MCF 10A (cell line): ENCODE measurements at places on chromosomes 3 and 15.

- no peak for DNase-seq
These were observed 40.4 kb downstream of the TM2D3 start for GRCh38 chr15:101611580-101612299.

GRCh38 chr3:143525408-143525807 lies 322.9 kb downstream of the SLC9A9 start:
- peak; percentile 72 for DNase-seq

DNA sequence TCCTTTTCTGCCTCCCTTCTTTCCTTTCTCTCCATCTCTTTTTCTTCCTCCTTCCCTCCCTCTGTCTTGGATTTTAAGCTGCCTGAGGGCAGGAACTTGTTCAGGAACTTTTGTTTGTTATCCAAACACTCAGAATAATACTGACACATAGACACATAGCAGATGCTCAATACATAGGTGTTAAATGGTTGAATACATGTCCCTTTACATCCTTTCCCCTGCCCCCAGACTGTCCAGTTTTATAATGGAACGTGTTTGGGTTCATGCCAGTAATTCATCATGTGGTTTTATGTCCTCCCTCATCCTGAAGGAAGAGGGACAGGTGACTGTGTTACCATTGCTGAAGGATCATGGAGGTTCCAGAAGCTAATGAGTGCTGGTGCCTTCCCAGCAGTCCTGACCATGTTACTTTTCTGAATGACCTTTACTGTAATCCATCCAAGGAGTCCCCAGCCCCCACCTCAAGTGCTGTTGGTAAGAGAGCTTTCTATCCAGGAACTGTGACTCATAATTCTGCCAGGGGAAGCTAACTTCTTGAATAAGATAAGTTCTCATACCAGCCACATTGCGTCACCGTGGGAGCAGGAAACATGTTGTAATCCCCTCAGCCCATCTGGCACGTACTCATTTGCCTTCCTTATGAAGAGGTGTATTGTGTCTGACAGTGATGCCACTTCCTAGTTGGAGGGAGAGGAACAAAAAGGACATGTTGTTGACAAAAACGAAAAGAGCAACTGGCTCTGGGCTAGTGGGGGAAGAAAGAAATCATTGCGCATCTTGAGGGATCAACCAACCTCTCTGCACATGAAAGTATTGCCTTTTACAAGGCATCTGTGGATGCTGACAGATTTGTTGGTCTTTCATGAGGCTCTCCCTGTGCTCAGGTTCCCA lies 52.4 kb downstream of the IL1RAP start:
- peak; percentile 100 for DNase-seq

- peak; percentile 72 for DNase-seq
These were observed 9.7 kb upstream of the LARP6 start for GRCh38 chr15:70863450-70864218.

DNA sequence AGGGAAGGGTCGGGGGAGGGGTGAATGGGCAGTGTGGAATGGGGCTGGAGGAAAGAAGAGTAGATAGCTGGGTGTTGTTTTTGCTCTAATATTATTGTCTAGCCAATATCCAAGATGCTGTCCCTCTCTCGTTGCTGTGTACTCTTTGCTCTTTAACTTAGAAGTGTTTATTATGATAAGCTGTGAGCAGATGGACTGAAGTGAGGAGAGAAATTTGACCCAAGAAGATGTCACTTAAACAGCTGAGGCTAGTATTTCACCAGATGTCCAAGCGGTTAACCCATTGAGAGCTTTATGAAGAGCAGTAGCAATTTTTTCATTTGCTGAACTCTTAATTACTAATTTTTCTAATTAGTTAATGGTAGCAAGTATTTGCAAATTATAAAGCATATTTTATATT lies 212.2 kb upstream of the TP63 start:
- no peak for DNase-seq

DNA sequence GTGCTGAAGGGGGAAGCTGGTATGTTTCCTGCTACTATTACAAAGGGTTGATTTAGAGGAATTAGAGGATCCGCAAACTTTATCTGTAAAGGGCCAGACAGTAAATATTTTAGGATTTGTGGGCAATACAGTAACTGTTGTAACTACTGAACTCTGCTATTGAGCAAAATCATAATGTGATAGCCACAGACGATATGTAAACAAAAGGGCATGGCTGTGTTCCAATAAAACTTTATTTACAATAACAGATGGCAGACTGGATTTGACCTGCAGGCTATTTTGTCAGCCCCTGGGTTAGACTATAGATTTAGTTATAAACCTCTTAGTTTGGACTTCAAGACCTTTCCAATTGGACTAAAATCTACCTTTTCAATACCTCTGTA lies 27.8 kb upstream of the KCNMB2 start:
- no peak for DNase-seq

GRCh38 chr15:32859251-32859650 lies 141.4 kb downstream of the GREM1 start:
- no peak for DNase-seq

DNA sequence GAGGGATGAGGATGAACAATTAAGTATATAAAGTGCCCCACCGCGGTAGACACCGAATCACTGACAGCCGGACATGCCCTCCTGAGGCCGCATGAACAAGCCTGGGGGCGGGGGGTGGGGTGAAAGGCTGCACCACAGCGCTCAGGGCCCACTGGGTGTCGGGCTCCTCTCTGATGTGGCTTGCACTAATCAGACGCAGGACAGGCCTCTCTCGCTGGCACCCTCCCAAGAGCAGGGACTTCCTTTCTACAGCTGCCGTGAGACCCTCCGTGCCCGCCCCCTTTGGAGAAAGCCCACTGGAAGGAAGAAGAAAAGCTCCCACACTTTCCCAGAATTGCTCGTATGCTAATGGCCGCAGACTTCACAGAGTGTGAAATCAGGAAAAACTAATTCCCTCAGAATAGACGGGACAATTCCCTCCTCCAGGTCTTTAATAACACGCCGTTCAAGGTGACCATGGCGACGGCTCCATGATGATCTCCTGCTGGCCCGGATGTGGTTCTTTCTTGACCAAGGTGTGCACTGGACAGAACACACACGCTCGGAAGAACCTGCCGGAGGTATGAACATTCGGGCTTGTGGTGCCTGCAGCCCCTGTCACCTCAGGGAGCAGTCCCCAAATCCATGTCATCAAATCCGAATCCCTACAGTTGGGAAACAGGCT lies 32.0 kb downstream of the IQSEC1 start:
- no peak for DNase-seq

DNA sequence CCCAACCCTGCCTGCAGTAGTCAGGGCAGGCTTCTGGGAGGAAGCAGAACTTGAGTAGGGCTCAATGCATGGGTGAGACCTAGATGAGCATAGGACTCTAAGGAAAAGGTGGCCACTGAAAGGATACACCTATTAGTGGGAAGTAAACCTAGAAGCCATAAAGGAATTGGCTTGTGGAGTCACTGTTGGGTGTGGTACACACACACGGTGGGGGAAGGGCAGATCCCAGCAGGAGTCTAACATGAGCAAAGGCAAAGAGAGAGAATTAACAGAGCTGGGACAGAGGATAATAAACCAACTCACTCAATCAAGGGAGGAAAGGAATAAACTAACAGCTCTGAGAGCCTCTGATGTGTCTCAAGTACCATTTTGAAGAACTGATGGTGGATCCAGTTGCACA lies 23.1 kb downstream of the DAPK2 start:
- DNase-seq, result no peak

- DNase-seq, result no peak
These were observed 22.2 kb upstream of the IGF1R start for GRCh38 chr15:98626153-98626552.

DNA sequence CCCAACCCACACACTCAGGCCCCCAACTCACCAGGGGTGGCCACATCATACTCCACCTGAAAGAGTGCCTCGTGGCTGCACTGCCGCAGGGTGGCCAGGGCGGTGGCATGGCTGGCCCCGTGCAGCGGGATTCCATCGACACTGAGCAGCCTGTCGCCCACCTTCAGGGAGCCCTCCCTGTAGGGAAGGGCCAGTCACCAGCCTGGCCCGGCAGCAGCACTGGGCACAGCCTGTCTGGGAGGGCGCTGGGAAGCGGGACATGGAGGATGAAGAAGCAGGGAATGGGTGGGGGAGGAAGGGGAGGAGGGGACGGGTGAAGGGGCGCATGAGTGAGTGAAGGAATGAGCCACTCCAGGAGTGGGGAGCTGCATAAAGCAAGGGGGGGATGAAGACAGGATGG lies 18.5 kb downstream of the GRIP2 start:
- DNase-seq, result no peak

DNA sequence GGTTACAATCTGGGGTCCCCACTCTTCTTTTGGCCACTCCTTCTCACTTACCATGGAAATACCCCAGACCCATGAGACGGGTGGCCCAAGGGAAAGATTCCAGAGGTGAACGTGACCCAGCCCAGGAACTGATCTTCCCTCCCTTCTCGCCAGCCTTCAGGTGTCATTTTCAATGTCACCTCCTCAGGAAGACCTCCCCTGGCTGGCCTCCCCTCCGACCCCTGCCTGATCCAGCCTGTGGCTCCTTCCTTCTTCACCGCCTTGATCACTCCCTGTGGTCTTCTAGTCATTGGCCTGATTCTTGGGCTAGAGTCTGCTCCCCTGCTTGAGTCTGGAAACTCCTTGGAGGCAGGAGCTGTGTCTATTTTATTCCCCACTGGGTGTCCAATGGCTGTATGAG lies 146.1 kb downstream of the SMAD6 start:
- no peak for DNase-seq

- peak; percentile 66 for DNase-seq
These were observed 93.0 kb upstream of the LPP start for GRCh38 chr3:188060840-188061544.

DNA sequence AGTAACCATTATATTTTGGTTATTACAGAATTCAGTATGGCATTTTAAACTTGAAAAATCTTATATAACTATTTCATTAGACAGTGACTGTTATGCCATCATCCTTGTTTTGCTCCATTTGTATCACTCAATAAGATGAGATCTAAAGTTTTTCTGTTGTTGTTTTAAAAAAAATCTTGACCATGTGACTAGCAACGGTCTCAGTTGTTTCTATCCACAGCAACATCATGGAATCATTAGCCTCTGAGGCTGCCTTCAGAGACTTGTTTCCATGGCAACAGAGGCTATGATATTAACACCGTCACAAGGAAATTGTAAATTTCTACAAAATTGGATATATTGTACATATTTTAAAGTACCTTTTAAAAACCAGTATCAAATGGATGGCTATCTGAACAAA lies 129.8 kb downstream of the DLG1 start:
- no peak for DNase-seq

GRCh38 chr15:39593656-39594445 lies 13.0 kb downstream of the THBS1 start:
- no peak for DNase-seq

DNA sequence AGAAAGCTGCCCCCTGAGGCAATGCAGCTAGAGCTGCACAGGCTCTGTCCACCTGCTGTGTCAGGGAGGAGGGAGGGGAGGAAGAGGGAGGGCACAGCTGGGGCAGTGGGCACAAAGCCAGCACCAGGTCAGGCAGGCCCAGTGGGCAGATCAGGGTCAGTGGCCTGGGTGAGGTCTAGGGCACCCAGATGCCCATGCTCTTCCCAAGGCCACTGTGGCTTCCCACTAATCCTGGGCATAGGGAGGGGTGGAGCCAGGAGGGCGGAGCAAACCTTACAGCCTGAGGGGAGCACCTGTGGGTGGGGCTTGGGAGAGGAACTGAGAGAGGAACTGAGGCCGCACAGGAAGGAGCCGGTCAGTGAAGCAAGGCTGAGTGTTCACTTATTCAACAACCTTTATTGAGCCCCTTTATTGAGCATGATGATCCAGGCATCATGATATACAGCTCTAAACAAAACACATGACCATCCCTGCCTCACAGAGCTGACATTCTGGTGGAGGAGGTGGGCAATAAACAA lies 55.0 kb downstream of the RHCG start:
- no peak for DNase-seq

GRCh38 chr15:45156744-45157455 lies 27.1 kb downstream of the DUOX1 start:
- DNase-seq, result peak; percentile 19

GRCh38 chr15:59399465-59400102 lies 26.9 kb upstream of the MYO1E start:
- DNase-seq, result no peak

DNA sequence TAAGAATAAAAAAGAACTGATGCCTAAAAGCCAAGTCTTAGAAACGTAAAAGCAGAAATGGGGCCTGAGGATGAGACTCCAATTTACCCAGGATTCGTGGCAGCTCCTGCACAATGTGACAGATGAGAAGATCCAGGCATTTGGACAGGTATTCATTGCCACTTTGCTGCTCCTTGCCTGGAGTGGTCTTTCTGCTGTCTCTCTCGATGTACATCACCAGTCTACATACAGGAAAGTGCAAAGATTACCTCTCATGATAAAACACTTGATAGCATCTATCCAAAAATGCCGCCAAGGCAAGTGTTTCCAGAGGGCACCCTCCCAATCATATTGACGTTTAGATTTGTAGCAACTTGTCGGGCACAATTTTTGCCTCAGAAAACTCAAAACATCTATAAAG lies 244.3 kb downstream of the ULK4 start:
- DNase-seq, result no peak

- DNase-seq, result peak; percentile 84
These were observed 96.3 kb upstream of the BCL6 start for GRCh38 chr3:187841560-187841959.

DNA sequence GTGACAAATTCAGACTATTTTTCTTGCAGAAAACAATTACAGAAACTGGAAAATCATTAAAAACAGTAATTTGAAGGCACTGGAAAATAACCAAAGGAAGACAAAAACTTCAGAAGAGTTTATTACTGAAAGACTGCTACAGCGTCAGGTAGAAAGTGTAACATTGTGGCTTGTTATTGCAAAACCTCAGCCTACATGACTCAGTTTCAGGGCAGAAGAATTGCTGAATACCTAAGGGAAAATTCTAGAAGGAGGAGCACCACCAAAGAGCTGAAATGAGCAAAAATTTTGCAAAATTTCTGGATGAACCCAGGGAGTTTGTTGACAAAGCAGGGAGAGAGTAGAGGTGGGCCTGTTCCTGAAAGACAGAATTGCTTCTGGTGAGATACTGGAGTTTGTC lies 219.6 kb downstream of the C3orf38 start:
- peak; percentile 40 for DNase-seq

GRCh38 chr3:25493246-25493645 lies 65.2 kb downstream of the RARB start:
- no peak for DNase-seq

GRCh38 chr3:16496008-16496407 lies 17.5 kb downstream of the RFTN1 start:
- no peak for DNase-seq

GRCh38 chr3:143220741-143221140 lies 101.2 kb downstream of the CHST2 start:
- DNase-seq, result no peak

DNA sequence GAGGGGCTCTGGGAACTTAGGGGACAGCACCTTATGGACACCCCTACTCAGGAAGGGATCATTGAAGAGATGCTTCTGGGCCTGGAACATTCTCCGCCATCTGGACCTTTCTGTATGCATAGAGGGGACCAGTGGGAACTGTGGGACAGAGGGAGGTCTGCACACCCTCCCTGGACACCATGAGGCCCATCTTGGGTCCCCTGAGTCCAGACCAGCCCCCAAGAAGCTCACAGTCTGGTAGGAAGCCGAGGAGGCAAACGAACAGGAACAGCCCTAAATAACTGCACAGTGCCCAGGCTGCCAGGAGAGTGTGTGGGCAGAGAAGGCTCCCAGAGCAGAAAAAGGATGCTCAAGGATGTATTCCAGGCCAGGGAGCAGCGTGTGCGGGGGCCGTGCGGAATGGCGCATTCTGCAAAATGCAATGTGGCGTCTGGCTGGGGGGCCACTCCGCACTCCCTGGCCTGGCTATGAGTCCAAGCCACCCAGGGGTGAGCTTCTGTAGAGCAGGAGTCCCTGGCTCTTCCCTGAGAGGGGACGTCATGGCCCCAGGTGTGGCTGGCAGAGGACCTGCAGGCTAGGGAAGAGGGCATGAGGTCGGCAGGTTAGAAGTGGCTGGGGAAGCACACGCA lies 24.5 kb upstream of the KLF13 start:
- DNase-seq, result no peak
